HL-60 (cell line): ENCODE measurements at places on chromosomes 12 and 14.

DNA sequence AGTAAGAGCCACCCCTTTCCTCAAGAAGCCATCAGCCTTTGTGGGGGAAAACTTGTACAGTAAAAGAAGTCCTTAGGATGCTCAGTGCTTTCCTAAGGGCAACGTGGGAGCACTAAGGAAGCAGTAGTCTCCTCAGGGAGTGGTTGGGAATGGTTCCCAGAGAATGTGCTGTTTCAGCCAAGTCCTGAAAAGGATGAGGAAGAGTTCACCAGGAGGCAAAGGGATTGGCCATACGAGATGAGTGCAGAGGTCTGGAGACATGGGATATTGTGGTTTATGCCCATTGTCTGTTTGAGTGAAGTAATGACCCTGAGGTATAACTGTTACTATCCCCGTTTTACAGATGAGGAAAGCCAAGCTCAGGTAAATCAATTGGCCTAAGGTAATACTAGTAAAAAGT, 86.0 kb upstream of the ATF1 start:
- no peak for DNase-seq

- no peak for DNase-seq
These were observed 41.8 kb downstream of the GALNT9 start for GRCh38 chr12:132287391-132288238.

DNA sequence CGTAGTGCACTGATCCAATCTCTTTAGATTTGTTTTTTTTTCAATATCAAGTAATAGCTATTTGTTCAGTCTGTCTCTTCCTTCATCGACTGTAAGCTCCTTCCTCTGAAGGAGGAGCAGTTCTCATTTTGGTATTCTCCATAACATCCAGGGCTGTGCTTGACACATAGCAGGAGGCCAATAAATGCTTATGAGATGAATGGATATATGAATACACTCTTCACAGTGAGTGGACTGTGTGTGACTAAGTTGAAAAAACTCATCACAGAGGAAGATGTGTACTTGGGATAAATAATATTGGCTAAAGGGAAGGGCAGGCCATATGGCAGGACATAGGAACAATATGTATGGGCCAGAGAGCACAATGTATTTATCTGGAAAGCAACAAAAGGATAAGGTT, 205.3 kb upstream of the PRICKLE1 start:
- DNase-seq = no peak

DNA sequence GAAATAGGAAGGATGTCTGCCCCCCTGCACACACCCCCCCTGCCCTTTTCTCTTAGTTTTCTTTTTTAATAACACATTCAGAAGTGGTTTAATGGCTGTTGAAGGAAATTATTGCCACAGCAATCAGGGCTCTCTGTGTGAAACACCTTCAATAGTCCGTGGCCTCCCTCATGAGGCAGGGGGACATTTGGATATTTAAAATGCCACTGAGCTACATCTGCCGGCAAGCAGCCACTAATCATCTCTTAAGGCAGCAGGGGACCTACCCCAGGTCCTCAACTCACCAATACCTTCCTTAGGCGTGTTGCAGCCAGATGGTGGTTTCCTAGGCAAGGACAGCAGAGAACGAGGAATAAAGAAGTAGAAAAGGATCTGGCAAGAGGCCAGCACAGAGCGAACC, 283.2 kb downstream of the TTC8 start:
- DNase-seq = no peak

DNA sequence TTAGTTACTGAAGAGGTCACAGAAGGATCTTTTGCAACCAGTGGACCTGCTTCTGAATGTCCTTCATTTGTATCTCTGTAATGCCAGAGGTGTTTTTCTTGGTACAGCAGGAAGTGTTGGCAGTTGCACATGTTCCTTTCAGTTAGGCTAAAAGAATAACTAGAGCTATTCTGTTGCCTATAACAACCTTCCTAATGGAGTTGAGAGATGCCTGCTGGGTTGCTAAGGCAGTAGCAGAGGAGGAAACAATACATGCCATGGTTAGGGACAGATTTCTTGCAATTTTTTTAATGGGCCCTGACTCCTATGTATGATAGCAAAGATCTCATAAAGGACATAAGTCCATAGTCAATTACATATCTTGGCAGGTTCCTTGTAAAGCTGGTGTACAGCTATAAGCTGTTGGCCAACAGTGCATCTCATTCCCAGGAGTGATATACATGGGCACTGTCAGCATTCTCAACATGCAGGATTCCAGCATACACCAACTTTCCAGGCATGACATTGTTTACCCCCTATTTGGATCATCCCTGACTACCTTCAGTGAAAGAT, 556.6 kb downstream of the CCER1 start:
- DNase-seq = no peak

GRCh38 chr12:103177639-103178255, 220.3 kb downstream of the ASCL1 start:
- DNase-seq = no peak

- DNase-seq = no peak
These were observed 70.9 kb downstream of the STXBP6 start for GRCh38 chr14:24978862-24979724.

DNA sequence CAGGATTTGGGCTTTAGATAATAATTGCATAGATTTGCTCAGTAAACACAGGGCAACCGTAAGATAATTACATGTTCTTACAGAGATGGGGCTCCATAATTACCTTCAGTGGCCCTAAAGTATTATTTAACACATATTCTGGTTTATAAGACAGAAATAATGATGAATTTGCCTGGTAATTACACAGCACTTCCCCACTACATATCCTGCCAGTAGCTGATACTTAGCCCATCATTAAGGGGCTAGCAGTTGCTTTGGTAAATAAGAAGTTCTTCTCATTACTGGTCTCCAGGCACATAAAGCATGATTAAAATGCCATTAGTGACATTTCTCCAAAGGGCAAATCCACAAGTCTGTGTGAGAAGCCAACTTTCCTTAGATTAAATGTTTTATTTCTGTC, 158.7 kb downstream of the NUAK1 start:
- DNase-seq = no peak

GRCh38 chr12:32015036-32015435, 55.8 kb downstream of the RESF1 start:
- no peak for DNase-seq

DNA sequence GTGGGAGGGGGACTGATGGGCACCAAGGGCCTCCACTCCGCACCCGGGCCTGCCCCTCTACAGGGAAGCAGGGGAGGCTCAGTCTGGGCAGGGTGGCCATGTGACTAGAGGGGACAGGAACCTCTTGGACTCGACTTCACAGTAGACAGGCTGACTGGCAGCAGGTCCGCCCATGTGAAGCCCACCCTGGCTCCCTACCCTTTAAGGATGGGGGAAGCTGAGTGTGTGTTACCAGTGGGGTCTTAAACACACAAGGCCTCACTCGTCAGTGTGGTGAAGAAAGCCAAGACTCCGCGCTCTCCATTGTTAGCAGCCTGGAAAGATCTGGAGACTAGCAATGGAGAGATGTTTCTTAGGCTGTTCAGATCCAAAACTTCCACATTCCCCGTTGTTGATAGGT, 52.4 kb downstream of the ANAPC7 start:
- DNase-seq = no peak

GRCh38 chr14:105899657-105900397, 373.4 kb downstream of the TMEM121 start:
- no peak for DNase-seq

- no peak for DNase-seq
These were observed 41.7 kb upstream of the ANO4 start for GRCh38 chr12:100752841-100753240.

DNA sequence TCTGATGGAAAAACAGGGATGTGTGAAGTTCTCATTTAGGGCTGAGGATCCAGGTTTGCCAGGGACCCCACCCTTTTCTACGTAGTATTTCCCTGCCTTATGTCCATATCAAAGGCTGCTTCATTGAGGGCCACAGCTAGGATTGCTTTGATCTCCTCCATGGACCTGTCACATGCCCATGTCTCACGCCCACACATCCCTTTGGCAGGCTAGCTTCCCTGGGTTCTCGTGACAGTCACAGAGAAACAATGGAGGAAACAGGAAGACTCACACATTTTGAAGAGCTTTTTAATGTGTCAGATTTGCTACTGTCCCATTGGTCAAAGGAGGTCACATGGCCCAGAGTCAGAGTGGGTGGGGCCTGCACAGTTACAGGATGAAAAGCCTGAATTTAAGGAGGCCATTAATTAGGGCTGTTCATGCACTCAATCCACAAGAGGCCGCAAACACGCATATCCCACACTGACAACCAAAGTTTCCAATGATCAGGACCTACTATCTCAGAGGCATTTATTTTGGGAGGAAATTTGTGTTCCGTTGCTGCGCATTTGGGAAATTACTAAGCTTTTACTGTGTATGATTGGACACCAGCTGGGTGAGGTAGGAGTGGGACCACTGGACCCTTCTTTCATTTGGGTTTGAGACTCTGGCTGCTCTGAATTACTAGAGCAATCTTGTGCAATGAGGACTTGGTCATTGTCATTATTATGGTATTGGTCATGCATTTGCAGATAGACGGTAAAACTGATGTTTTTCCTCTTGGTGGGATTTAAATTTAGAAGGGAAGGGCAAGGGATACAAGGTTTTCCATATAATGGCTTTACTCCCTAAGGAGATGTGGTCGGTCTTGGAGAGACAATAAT, 266.2 kb downstream of the KTN1 start:
- DNase-seq = no peak

DNA sequence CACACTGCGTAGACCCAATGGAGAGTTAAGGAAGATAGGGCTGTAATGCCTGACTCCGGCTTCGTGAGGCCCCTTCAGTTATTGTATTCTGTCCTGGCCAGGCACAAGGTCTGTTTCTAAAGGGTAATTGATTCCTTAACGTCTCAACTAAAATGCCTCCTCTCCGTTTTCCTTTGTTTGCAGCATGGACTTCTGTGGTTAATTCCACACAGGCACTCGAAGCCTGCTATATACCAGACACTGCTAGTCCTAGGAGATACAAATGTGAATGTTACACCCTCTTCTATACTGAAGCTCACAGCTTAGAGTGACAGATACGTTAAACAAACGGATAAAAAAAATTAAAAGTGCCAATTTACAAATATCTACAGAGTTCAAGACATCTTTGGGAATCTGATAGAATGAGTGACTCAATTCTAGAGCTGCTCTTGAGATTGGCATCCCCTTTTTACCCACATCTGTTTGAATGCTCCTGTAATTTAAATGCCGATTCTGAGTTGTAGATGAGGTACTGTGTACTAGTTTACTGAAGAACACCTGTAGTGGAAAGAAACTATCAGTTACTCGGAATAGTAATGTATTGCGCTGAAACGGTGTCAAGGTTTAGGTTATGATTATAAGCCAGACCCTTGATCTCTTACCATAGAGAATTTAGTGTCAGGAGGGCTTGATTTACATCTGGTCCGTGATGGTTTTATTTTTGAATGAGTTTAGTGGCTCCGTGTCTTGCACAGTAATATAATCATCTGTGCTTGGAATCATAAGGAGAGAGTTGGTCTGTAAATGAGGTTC, 784 bp downstream of the PSMA6 start:
- no peak for DNase-seq
